Stimulated activated CD8-positive, alpha-beta memory T cell treated with anti-CD3 and anti-CD28 coated beads, Interleukin-2, amount 100 ng/mL, for 1 hour (primary cell): ENCODE measurements at places on chromosomes 7 and 10.

- DNase-seq: no peak
Measured at GRCh38 chr7:80150611-80151273, 16.1 kb downstream of the GNAI1 start.

- DNase-seq: no peak
Measured at GRCh38 chr10:85673270-85673669, 693.3 kb downstream of the GRID1 start.

DNA sequence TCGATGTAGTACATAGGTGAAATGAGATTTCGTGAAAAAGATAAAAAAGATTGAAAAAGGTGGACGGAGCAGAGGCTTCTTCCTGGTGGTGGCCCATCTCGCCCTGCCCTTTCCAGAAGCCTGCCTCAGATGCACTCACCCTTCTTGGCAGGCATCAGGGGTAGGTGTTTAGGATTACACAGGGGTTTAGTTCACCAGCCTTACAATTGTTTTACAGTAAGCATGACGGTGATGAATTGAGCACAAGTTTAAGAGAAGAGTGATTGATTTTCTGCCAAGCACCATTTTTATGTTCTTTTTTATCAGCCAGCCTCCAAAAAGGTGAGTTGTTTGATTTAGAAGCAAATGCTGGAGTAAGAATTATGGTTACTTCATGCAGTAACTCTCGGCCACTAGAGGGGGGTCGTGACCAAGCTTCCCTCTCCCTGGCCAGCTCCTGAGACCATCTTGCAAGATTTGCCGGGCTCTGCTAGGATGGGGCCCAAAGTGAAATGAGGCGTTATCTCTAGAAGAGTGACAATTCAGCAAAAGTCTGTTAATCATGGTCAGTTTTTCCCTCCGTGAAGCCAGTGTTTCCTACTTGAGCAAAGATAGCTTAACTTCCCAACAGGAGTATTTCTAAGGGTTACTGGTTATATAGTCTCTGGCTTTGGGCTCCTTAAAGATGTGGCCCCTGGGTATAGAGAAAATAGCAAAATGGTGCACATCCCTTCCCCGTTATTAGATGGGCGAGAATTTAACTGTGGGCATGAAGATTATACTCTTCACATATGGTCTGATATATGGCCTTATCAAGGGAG lies 228.8 kb downstream of the BMPER start:
- no peak for DNase-seq

DNA sequence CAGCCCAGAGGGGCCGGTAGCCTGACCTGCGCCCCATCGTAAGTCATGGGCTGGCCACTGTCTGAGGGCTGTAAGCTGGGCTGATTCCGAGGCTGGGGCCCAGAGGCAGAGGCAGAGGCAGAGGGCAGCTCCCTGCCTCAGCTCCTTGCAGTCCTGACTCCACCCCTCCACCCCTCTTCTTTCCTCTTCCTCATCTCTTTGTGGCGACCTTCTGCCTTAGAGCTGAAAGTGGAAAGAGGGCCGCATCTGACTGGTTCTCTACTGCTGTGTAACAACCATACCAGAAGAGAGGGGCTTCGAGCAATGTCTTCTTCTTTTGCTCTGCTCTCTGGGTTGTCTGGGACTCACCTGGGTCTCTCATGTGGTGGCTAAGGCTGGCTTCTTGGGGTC lies 179.1 kb downstream of the RPS24 start:
- no peak for DNase-seq

DNA sequence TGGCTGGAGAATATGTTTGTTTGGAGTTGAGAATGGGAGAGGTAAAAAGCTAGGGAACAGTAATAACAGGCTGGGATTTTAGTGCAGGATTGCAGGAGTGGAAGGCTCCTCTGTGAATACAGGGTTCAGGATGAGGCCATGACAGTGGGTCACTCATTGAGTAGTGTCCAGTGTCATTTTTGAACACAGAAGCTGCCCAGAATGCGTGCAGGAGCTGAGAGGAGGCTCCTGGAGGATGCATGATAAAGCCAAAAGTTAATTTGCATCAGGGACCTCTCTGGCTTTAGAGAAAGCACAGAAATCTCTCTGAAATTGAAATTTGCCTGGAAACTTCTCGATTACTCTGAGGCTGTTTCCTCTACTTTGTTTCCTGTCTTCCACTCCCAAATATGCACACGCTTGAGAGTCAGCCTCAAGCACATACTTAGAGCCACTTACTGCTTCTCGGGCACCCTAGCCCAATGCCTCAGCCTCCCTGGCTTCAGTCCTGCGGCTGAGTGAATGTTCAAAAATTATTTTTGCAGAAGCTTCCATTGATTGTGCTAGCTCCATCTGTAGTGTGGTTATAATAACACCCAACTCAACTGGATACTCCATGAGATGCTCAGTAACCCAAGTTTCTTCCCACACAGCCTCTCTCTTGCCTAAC lies 1.8 kb upstream of the GALNT17 start:
- DNase-seq: no peak

- DNase-seq: peak; percentile 58
Measured at GRCh38 chr10:101141616-101142532, 10.8 kb downstream of the TLX1 start.

DNA sequence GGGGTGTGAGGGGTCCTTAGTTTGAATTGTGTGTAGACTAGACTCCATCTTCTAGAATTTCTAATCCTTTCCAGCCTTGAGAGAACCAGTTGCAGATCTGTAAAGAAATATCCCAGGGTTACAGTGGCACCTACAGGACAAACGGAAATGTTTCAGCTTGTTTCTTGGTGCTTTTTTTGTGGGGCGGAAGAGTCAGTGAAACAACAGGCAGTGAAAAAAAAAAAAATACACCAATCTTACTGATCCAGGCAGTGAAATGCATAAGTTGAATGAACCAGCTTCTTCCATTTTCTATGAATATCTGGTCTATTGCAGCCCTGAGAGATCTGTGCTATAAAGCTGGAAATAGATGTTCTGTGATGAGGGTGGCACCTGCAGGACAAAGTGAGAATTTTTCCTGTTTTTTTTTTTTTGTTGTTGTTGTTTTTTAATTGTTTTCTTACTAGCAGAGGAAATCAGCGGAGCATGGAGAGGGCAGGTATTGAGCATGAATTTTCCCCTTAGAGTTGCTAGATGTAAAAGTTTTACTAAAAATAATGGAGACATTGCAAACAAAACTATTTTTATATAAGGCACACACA lies 81.9 kb upstream of the DYNC1I1 start:
- DNase-seq: no peak

GRCh38 chr7:40579401-40579800 lies 444.6 kb downstream of the SUGCT start:
- DNase-seq: no peak

DNA sequence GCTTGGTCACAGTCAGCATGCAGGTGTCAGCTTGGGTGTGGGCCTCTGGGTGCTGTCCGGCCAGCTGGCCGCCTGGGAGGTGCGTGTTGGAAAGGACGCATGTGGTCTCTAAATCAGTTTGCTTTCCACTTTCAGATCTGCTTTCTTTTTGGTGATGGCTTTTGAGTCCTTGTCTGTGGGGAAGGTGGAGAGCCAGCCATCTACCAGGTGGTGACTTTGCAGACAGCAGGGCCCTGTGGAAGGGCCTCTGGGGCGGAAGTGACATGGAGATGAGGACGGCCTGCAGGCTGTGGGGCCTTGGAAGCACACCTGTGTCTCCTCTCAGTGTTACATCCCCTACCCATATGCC lies 59.4 kb downstream of the WDR37 start:
- no peak for DNase-seq

DNA sequence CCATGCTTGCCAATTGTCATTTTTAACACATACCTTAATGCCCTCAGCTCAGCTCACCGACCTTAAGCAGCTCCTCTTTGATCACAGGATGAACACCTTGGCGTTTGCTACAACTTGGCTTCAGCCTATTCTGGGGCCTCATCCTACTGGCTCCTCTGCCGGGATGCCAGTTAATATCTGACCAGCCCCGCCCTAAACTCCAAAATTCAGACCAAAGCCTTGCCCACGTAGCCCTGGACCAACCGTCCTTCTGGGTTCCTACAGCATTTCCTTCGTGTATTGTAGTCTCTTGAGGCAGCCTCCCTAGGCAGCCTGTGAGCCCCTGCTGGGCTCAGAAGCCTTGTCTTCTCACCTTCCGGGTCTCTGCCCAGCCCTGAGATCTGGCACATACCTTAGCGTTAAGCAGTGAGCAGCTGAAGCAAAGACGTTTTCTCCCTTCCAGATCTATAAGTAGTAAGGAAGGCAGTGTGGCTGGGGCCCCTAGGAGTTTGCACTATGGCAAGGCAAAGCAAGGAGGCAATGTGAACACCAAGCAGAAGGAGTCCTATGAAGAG lies 836 bp downstream of the ENO4 start:
- no peak for DNase-seq

DNA sequence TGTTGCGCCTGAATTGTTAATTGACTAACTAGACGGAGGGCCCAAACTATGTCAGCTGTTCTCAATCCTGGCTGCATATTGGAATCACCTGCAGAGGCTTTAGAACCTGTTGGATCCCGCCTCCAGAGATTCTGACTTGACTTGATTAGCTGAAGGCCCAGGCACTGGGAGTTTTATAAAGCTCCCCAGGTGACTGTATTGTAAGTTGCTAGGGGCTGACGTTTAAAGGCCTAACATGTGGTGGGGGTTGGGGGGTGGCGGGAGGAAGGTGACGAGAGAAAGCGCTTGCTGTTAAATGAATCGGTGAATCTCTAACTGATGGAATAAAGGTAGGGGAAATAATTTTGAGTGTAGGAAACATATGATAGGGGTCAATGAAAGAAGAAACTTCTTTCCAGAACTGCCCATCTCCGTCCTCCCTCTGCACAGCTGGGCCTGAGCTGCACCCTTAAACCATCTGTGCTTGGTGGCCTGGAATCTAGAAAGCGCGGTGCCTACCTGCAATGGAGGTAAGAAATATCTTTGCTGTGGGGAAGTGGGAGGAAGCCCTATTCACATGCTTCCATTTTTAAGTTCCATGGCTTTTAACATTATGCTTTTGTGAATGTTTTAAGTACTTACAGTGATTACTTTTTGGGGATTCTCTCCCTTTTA lies 225.0 kb upstream of the FAM3C start:
- no peak for DNase-seq

DNA sequence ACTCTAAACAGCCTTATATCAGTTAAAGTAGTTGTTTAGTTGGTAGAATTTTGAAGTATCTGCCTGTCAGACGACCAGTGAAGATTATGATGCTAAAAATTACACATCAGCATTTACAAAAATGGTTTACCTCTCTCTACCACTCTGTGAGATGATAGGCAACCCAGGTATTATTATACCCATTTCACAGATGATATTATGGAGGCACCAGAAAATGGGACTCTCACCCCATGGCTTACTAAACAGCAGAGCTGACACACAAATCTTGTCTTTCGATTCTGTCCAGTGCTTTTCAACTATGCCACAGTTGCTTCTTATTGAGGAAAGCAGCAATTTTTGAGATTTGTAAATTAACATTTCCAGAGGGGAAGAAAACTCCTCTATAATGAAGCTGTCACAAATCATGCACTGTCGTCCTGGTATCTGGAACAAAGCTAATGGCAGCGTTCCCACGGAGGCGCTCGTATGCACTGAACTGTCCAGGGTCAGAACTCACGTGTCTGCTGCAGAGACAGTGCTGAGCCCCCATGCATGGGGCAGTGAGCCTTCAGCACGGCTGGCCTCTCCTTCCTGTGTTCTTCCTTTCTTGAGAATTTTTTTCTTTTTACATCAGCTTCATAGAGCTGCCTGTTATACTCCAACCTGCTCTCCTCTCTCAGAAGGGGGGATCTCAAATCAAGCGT lies 381.1 kb downstream of the SDK1 start:
- DNase-seq: no peak

DNA sequence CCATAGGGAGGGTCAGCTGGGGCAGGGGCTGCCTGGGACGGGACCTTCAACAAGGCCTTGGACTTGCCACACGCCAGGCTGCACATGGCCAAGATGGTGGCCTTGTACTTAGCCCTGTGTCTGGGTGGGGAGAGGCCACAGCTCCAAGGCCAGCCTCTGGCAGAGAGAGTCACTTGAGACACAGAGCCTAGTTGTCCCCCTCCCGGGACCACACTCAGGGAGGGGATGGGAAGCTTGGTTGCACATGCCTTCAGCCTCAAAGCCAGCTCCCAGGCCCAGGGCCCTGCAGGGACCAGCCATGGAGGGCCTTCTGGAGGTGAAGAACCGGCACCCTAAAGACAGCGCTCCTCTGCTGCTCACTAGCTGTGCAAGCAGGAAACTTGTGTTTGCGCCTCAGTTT lies 16.7 kb downstream of the MMRN2 start:
- no peak for DNase-seq

DNA sequence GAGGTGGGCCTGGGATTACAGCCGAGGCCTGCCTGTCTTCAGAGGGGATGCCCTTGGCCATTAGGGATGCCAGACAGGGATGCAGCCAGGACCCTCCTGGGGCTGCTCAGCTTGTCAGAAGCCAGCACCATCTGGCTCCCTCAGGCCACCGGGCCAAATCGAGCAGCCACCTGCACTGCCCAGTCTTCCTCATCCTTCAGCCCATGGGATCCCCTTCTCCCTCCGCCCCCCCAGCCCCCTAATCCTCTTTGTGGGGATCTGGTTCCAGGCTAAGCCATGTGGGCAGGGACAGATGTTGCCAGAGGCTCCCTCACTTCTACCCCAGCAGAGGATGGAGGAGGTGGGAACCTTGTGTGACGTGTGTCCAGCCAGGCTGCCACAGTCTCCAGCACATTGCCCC lies 137.4 kb upstream of the PPIF start:
- no peak for DNase-seq

GRCh38 chr7:39949971-39950472 lies at the start of gene CDK13:
CDK13 (plus strand) TSS chr7:39950256; CDS start chr7:39950642, 386 bp downstream.
- peak; percentile 83 for DNase-seq

- DNase-seq: no peak
Measured at GRCh38 chr7:11950281-11950680, 118.3 kb upstream of the THSD7A start.

GRCh38 chr10:72449941-72450441 lies 95.3 kb upstream of the DNAJB12 start:
- no peak for DNase-seq

DNA sequence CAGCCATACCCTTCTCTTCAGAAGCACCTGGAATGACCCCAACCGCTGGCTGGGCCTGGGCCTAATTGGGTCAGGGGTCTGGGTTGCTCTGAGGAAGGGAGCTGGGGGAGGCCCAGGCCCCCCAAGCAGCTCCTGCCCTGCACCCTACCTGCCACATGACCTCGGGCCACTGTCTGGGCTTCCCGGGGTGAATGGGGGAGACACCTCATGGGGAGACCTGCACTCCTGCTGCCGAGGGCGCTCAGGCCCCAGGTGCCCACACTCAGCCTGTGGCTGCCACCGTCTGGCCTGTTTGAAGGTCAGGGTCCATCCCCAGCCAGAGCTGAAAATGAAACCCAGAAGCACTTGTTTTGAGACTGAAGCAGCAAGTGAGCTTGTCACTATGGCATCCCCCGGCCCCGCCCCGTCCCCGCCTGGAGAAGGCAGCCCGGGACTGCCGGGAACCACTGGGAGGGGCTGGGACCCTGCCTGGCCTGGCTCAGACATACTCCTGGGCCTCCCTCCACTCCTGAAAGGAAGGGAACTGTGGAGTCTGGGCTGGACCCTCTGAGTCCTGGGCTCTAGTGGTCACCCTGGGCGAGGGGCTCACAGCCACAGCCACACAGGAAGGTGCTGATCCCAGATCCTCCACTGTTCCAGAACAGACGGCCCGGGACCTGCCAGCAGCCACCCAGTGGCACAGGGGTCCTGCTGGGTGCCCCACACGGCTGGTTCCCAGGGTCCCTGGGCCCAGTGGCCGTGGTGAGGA lies 7.4 kb upstream of the MICALL2 start:
- no peak for DNase-seq
